ENCODE measurements at places on chromosomes 13 and 19.

DNA sequence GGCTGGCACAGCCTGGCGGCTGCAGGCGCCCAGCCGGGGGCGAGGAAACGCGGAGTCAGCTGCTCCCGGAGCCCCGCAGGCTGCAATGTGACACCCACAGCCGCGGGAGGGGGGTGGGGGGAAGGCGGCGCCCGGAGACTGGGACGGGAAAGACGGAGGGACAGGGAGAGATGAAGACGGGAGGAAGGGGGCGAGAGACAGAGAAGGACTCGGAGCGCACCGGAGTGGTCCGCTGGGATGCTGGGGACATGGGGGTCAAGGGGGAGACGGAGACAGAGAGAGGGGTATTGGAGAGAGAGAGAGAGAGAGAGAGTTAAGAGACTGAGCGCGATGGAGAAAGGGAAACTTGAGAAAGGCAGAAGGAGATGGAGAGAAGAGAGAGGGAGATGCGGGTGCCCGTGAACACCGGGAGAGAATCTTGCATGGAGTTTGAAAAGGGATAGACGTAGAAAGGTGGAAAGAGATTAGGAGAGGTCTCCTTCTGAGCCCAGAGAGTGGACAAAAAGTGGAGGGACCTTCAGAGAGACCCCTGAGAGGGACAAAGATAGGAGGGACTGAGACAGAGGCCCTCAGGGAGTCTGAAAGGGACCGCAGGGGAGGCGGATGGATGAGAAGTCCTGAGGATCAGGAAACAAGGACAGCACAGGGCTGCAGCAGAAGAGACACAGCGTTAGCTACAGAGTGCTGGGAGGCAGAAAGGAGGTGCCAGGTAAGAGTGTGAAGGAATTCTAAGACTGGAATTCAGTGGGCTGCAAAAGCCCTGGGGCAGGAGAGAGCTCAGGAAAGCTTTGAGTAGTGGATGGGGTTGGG is 1.0 kb downstream of the SCN1B start:
- DNase-seq = no peak

- no peak for DNase-seq
These were observed 29.6 kb upstream of the TNFSF11 start for GRCh38 chr13:42544246-42544926.

- no peak for DNase-seq
These were observed 6.6 kb downstream of the ATP7B start for GRCh38 chr13:52004511-52005170.

- DNase-seq = no peak
These were observed 119.2 kb upstream of the SPACA7 start for GRCh38 chr13:112256716-112257494.

GRCh38 chr19:11587302-11587974 is 9.8 kb upstream of the ZNF627 start:
- peak; percentile 70 for DNase-seq

GRCh38 chr13:25330541-25330940 is 29.1 kb downstream of the NUP58 start:
- no peak for DNase-seq

DNA sequence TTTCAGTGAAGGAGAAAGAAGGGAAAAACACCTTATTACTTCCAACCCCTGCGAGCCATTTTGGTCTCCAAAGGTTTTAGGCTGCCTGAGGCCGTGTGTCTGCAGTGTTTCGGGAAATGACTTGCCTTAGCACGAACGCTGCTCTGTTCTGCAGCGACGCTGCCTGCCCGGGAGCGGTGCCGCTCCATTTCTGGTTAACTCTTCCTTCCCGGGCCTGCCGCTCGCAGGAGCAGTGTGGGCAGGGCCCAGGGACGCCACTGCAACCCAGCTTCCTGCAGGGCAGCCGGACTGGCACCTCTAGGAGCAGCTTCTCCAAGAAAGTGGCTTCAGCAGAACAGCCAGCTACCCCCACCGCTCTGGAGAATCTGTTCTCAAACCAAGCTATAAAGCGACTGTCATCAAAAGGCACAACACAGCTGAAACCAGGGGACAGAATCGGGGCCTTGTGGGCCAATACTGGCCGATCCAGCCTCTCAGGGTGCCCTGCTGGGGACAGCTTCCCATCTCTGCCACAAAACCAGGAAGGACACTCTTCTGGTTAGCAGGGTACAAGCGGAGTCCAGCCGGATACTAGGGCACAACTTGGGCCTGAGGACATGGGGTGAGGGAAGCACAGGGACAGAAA is 72.2 kb downstream of the KCTD15 start:
- no peak for DNase-seq

DNA sequence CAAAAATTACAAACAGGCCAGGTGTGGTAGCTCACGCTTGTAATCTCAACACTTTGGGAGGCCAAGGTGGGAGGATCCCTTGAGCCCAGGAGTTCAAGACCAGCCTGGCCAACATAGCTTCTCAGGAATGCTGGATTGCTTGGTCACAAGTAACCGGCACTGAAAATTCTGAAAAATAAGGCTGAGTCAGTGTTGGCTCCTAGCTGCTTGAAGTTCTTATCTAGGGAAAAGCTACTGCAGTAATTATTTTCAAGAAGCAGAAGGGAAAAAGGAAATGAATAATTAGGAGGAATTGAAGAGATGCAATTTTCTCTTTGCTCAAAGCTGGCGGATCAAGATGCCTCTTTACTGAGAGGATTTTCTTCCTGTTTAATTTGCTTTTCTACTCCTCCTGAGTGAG is 75.0 kb upstream of the GTF3A start:
- DNase-seq = no peak

DNA sequence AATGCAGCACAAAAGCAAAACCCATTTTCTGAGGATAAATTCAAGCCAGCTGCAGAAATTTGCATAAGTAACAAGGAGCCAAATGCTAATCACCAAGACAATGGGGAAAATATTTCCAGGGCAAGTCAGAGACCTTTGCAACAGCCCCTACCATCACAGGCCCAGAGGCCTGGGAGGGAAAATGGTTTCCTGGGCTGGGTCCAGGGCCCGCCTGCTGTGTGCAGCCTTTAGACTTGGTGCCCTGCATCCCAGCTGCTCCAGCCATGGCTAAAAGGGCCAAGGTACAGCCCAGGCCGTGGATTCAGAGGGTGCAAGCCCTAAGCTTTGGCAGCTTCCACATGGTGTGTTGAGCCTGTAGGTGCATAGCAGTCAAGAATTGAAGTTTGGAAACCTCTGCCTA is 309.5 kb upstream of the SGCG start:
- no peak for DNase-seq

- DNase-seq = no peak
These were observed 22.4 kb downstream of the GTF2F2 start for GRCh38 chr13:45142440-45143345.

- DNase-seq = no peak
These were observed 73.9 kb upstream of the GPR183 start for GRCh38 chr13:99380921-99381645.

- no peak for DNase-seq
These were observed 19.6 kb downstream of the ZNF575 start for GRCh38 chr19:43552616-43553015.

DNA sequence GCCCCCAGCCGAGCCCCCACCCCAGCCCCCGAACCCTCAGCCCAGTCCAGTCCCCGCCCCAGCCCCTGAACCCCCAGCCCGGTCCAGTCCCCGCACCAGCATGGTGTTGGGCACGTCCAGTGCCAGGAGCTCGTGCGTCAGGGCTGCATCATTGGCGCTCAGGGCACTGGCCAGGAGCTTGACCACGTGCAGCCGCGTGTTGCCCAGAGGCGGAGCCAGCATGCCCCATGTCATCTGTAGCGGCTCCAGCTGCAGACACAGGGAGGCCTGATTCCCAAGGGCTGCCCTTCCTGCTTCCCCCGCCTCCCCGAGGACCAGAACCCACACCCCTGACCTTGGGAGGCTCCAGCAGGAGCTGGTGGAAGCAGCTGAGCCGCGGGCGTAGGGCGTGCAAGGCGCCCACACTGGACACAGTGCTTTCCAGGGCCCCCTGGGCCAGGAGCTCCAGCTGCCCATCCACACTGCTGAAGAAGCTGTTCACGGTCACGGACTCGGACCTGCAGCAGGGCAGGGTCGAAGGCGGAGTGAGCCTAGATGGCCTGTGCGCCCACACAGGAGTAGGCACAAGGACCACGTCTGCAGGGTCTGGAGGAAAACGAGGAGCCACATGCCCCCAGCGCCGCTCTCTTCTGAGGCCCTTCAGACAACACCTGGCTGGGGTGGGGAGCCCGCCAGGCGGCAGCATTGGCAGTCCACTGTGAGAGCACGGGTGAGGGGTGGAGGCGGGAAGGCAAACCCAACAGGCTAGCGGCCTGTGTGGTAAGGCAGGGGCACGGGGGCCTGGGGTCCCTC is 12.8 kb upstream of the TMEM86B start:
- DNase-seq = no peak

DNA sequence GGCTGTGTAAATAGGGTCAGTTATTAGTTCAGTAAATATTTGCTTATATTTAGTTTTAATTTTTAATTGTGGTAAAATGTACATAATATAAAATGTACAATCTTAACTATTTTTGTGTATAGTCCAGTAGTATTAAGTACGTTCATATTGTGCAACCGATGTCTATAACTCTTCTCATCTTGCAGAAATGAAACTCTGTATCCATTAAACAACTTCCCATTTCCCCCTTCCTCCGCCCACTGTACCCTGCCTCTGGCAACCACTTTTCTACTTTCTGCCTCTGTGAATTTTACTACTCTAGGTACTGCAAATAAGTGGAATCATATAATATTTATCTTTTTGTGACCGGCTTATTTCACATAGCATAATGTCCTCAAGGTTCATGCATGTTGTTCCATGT is 24.4 kb downstream of the UBAC2 start:
- DNase-seq = no peak

- no peak for DNase-seq
These were observed 43.6 kb upstream of the MTIF3 start for GRCh38 chr13:27493981-27494380.

DNA sequence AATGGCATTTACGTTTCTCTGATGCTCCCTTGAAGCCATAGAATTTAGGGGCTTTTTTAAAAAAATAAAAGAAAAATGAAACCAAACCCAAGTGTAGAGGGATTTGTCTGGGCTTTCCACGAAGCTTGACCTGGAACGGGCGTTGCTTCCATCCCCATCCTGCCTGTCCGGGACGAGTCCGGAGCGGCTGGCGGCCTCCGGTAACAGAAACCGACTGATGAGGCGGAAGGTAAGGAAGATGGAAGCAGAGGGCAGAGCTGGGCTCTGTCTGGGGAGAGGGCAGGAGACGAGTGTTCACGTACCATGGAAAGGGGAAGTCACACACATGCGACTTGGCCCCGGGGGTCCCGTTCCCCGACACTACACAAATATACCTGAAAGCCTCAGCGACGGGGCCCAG is 34.3 kb downstream of the BTBD2 start:
- DNase-seq = no peak

GRCh38 chr19:39370735-39371134 is 20.2 kb downstream of the PAF1 start:
- no peak for DNase-seq

- DNase-seq = no peak
These were observed 39.5 kb downstream of the FAM124A start for GRCh38 chr13:51261610-51262249.

GRCh38 chr19:46493236-46494145 is 2.2 kb downstream of the PNMA8B start:
- DNase-seq = no peak

GRCh38 chr13:113819341-113819730 is 44.5 kb downstream of the GAS6 start:
- no peak for DNase-seq

DNA sequence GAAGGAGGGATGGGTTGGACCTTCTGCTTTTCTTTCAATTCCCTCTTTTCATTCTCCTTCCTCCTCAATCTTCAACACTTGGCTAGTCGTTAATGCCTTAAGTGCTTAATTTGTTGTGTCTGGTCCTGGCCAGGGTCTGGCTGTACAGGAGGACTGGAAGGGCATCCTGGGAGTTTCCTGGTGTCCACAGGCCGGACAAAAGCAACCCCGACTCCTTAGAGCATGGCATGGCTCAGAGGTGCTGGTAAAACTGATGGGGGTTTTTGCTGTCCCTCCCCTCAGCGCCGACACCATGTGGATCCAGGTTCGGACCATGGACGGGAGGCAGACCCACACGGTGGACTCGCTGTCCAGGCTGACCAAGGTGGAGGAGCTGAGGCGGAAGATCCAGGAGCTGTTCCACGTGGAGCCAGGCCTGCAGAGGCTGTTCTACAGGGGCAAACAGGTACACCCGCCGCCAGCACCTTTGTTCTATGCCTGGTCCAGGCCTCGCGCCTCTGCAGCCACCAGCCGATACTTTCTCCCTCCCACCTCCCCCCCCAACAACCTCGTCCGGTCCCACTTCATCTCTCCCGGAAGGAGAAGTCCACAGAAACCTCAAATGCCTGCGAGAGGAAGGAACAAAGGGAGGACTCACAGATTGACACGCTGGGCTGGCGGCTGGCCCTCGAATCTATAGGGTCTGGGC is 1.4 kb downstream of the UHRF1 start:
- DNase-seq = no peak

- no peak for DNase-seq
These were observed 12.0 kb downstream of the KASH5 start for GRCh38 chr19:49400029-49400428.

DNA sequence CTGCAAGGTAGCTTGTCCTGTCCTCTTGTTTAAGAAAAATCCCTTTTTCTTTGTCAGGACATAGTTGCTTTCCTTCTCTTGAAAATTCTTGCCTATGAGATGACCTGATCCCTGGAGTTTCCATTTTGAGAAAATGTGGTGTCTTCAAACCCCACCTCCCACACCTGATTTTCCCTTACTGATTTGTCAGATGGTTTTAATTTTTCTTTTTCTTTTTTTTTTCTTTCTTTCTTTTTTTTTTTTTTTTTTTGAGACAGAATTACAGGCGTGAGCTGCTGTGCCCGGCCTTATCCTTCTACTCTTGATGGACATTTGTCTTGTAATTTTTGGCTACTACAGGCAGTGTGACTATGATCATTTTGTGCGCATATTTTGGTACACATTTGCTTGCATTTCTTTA is 1.2 kb downstream of the ZNF345 start:
- no peak for DNase-seq

DNA sequence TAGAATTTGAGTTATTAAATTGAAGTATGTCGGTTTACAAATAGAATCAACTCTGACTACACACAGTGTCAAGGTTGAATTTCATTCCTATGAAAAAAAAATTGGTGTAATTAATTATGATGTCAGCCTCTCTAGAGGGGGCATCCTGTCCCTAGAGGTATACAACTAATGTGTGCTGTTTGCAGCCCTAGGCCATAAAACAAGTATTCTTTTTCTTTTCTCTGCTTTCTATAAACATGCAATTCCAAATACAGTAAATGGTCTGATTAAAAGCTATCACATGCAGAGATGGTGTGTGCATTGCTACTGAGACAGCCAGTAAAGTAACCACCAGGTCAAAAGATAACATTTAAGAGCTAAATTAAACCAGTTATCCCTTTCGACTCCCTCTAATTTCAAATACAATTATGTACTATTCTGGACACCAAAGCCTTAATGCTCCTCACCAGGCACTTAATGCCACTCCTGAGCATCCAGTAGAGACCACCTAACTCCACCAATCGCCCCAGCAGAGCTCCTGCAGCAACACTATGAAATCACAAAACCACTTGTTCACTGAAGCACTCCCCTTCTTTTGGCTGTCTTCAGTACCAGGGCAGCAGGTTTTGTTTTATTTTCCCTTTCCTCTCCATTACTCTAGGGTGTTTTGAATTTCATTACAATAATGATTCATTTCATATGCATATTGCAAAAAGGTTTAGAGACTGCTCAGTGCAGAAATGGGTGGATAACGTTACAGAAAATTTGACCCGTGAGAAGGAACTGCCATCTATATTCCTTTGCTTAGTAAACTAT is 426.9 kb downstream of the PCDH9 start:
- DNase-seq = no peak

GRCh38 chr19:18475004-18475453 is 37.1 kb upstream of the ISYNA1 start:
- no peak for DNase-seq

Data from NCI-H1092 (cell line).